ENCODE measurements at places on chromosomes 1 and 21.

- no peak for DNase-seq
Measured at GRCh38 chr1:162366149-162366548, 10.5 kb downstream of the SPATA46 start.

GRCh38 chr1:101420406-101420805, 183.6 kb downstream of the S1PR1 start:
- no peak for DNase-seq

DNA sequence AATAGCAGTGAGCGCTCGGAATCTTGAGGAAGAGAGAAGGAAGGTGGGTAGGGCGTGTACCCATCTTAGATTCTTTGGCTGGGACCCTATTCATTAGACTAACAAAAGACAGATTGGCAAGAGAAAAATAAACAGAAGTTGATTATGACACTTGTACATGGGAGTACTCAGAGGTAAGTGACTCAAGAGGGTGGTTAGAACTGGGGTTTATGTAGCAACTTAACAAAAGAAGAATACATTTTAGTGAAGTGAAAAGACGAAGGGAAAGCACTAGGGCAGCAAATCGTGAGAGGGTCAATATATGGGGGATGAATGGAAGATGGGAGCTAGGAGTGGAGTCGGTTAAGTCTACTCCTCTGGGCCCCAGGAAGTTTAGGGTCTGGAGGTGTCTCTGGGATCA, 25.8 kb upstream of the RCC2 start:
- no peak for DNase-seq

DNA sequence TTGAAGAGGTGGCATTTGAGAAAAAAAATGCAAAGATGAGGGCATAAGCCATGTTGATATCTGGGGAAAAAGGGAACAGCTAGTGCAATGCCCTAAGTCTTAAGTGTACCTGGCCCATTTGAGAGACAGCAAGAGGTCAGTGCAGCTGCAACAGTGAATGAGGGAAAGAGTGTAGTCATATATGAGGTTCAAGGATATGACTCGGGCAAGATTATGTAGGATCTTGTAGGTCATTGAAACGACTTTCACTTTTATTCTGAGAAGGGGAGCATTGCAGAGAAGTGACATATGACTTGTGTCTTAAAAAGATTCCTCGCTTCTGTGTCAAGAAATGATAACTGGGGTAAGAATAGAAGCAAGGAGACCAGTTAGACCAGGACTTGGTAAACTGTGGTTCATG, 31.0 kb downstream of the NTMT2 start:
- DNase-seq = no peak

DNA sequence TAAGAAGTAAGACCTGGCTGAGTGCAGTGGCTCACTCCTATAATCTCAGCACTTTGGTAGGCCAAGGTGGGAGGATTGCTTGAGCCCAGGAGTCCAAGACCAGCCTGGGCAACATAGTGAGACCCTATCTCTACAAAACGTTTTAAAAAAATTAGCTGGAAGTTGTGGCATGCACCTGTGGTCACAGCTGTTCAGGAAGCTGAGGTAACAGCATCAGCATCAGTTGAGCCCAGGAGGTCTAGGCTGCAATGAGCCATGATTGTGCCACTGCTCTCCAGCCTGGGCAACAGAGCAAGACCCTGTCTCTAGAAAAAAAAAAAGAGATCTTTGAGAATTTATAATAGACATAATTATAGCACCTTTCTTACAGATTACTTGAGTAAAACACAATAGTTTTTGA, 36.0 kb downstream of the AGL start:
- no peak for DNase-seq

GRCh38 chr21:28423521-28424190, 569.0 kb downstream of the LTN1 start:
- DNase-seq = no peak
